ENCODE measurements at places on chromosomes 7 and 10.

DNA sequence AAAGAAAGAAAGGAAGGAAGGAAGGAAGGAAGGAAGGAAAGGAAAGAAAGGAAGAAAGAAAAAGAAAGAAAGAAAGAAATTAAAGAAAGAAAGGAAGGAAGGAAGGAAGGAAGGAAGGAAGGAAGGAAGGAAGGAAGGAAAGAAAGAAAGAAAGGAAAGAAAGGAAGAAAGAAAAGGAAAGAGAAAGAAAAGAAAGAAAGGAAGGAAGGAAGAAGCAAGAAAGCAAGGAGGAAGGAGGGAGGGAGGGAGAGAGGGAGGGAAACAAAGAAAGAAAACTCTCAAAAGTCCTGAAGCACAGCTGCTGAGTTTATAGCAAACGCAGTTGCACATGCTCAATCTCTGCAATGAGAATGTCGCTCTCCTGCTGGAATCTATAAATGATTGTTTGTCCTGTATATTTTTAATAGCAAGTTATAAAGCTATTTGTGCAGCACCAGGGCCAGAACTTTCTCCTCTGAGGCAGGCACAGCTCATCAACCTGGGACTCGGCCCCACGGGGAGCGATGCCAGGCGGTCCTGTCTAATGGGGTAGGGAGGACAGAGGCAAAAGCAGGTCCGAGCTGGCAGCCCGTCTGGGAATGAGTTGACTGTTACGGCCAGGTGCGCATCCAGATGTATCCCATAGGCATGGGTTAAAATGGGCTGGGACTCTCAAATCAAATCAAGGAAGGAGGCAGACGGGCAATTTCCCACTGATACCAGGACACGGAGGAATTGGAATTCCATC is 118.0 kb upstream of the PFKP start:
- DNase-seq, result no peak

GRCh38 chr10:12187321-12187905 is 8.3 kb downstream of the NUDT5 start:
- DNase-seq, result no peak

DNA sequence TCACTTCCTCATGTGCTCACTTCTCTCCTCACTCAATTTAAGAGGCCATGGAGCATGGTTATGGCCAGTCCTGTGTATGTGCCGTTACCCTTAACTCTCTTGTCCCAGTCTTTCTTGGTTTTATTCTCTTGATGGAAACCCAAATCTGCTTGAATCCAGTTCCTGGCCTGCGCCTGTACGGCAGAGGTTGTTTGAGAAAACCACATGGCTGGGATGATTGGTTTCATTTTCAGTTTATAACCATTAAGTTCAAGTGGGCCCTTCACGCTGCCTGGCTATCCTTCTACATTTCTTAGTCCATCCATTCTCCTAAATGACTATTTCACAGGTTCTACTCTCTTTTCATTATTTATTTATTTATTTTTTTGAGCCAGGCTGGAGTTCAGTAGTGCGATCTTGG is 1.6 kb upstream of the ZNF239 start:
- no peak for DNase-seq

DNA sequence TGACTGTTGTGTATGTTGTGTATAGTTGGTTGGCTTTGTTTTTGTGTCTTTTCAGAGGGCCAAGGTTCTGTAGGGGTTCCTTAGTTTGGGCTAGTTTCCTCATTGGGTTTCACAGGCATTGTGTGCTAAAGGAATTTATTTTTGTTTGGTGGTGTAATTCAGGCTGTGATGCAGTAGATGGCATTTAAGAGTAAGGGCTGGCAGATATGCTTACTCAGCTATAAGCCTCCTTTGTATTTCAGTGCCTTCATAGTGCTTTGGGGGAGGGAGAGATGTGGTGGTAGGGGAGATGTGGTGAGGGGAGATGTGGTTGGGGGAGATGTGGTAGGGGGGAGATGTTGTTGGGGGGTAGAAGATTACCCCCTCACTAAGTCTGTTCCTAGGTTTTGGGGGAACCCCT is 91.7 kb downstream of the SLC25A40 start:
- no peak for DNase-seq

DNA sequence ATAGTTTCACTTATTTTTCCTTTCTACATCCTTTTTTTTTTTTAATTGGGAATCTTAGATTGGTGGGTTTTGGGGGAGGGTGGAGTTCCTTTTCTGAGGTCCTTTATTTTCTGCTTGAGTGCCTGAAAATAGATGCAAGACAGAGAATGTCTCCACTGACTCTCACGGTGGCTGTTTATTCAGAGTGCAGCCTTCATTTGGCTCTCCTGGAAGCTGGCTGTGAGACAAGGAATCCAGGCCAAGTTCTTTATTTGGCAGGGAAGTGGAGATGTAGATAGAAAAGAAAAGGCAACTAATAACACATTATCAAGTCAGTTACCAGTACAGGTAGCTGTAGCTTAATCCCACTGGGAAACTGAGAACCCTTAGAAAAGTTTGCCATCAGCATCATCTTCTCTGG is 118.6 kb downstream of the CNTNAP2 start:
- no peak for DNase-seq
